ENCODE measurements at places on chromosomes 3 and 15.

GRCh38 chr3:167820102-167820865, 84.8 kb downstream of the SERPINI1 start:
- DNase-seq, result no peak

GRCh38 chr15:95918525-95918924, 412.0 kb upstream of the NR2F2 start:
- no peak for DNase-seq

DNA sequence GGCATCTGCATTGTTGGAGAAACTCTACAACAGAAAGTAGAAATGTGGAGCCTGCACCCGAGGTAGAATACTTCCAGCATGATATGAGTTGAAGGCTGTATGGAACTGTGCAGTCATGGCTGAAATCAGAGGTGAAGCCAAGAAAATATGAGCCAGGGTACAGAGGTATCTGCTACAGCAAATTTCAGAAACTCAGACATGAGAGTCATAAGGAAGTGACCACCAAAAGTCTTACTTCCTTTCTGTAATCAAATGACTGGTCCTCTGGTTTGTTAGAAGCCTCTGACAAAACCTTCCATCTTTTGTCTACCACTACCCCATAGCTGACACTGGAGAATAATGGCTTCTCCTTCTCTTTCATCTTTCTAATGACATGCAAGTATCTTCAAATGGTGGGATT, 159.4 kb downstream of the TMEM108 start:
- DNase-seq, result no peak

DNA sequence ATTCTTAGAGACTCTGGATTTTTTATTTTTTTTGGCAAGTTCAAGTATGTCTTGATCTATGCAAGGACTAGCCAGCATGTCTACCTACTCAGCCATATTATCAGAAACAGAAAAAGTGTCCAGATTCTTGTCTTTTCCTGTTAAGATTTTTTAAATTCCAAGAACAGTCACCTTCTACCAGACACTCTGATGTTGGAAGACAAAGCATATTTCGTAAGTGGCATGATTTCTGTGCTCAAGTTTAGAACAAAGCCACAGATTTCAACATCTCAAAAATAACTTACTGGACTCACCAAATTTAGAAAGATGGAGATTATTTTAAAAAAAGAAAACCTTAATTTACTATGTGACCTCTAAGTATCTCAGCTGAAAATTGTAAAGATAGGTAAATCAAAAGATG, 61.9 kb downstream of the GOLGA6L7 start:
- DNase-seq, result no peak

DNA sequence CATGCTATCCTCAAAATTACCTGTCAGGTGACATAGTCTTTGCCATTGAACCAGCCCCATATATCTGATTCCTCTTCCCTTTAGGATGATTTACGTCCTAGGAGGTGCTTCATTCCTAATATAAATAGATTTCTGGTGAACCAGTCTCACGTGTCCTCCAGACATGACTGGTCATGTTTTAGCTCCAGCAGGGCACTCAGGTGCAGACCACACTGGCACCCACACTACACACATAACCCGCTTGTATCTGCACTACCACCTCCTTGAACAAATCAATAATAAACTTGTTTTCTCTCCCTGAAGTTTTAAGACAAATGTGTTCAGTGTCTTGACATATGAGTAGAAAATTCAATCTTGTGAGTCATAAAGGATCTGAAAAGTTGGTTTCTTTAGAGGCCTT, 155.5 kb downstream of the GOLIM4 start:
- DNase-seq, result peak; percentile 44

GRCh38 chr3:182179631-182180030, 467.9 kb downstream of the SOX2 start:
- no peak for DNase-seq

DNA sequence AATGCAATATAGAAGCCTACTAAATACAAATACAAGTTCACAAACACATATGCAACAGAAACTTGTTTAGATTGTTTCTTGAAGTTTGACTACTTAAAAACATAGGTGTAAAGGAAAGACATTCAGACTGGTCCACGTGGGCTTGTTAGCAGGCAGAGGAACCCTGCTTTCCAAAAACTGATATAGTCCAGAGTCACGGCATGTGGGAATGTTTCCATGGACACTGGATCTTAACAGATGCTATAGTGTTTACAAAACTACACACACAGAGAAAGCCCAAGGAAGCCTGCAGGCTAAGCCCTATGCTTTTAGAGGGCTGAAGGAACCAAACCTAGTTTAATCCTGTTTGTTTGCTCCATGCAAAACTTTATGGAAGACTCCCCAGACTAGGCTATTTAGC, 45.2 kb upstream of the LRRC58 start:
- DNase-seq, result no peak

DNA sequence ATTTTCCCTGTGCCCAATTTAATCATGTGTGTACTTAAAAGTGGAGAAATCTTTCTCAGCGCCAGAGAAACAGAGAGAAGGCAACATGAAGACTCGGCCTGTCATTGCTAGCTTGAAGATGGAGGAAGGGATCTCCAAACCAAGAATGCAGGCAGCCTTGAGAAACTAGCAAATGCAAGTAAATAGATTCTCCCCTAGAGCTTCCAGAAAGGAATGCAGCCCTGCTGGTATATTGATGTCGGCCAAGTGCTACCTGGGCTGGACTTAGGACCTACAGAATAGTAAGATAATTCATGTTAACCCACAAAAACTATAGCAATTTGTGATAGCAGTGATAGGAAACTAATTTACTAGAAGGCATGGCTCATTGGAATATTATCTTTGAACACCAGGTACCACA, 150.9 kb upstream of the ABI3BP start:
- DNase-seq, result no peak

- peak; percentile 9 for DNase-seq
Observed at GRCh38 chr3:149473357-149474249, 894 bp upstream of the TM4SF4 start.

DNA sequence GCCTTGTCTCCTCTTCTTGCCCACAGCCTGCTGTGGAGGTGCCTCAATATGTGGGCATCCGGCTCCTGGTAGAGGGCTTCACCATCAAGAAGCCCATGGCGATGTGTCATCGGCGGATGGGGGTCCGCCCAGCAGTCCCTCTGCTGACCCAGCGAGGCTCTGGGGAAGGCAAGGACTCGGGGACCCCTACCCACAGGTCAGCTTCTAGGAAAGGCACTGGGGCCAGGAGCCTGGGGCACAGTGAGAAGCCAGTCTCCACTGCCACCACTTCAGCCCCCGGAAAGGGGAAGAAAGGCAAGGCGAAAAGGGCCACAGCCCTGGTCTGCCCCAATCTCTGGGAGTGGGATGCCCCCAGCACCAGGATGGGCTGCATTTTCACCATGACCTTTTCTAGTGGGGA, 10.7 kb downstream of the RPUSD3 start:
- no peak for DNase-seq

GRCh38 chr15:49741712-49742111, 120.9 kb downstream of the DTWD1 start:
- DNase-seq, result no peak

GRCh38 chr3:100269001-100269400, 8.2 kb downstream of the TBC1D23 start:
- DNase-seq, result no peak

DNA sequence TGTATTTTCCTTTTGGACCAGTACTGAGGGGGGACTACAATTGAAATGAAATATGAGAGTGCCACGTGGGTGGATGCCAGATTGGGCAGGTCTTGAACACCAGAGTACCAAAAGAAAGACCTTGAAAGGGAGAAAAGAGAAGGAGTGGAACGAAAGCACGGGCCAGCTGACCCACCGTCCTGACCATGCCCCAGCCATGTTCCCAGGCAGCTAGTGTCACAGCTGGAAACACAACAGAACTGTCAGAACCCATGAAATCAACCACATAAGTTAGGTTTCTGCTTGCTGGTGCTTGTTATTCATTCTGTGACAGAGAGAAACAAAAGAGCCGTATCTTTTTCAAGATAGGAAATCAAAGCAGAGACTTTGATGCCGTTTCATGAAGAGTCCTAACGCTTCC, 268.8 kb downstream of the MEX3B start:
- DNase-seq, result no peak

DNA sequence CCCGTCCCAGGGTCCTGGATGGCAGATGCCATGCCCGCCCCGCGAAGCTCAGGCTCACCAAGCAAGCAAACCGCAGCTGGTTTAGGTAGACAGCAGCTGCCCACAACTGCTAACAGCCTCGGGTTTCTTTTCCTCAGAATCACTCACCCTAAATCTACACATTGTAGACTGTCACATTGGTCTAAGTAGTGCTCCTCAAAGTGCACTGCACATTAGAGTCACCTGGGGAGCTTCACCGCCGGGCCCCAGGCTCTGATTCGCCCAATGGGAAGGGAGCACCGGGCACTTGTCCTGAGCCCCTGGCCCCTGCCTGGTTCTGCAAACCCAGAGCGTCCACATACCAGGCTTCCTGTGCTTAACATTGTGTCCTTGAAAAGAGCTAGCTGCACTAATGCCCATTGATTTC, 752 bp downstream of the OCA2 start:
- DNase-seq, result no peak

- DNase-seq, result no peak
Observed at GRCh38 chr15:94927003-94927402, 695.6 kb downstream of the MCTP2 start.
